Pulmonary artery endothelial cell (primary cell): ENCODE measurements at places on chromosomes 1 and 21. TPM values are rescaled to one million over a fixed set of nuclear protein-coding genes. Genes with fewer than 3 reads are reported as not detected.

GREM2 gene
- not detected in 2 replicates for total RNA-seq

KISS1 gene
- 0.67 and 0.79 TPM in 2 replicates for total RNA-seq

KRTAP10-8 gene
- not detected in 2 replicates for total RNA-seq

ZC3H11A gene
- 98.7 and 107 TPM in 2 replicates for total RNA-seq

SPRR1A gene
- not detected in 2 replicates for total RNA-seq

LCE3E gene
- total RNA-seq = not detected in 2 replicates

PRRC2C gene
- 58.1 and 72.6 TPM in 2 replicates for total RNA-seq

KRTAP21-1 gene
- not detected in 2 replicates for total RNA-seq

MOB3C gene
- total RNA-seq = 7.5 and 8.1 TPM in 2 replicates

CPT2 gene
- 10.4 and 10.9 TPM in 2 replicates for total RNA-seq

NBPF20 gene
- total RNA-seq = 2.2 and 4.1 TPM in 2 replicates

VWA5B1 gene
- total RNA-seq = not detected in 2 replicates

PLA2G2D gene
- not detected in 2 replicates for total RNA-seq

FCRL2 gene
- not detected in 2 replicates for total RNA-seq

VSIG8 gene
- not detected in 2 replicates for total RNA-seq

RNASEL gene
- 2.2 and 5.0 TPM in 2 replicates for total RNA-seq

KLHDC8A gene
- not detected in 2 replicates for total RNA-seq

RGS18 gene
- under 0.01 and 0.04 TPM in 2 replicates for total RNA-seq

BSND gene
- total RNA-seq = not detected in 2 replicates

VCAM1 gene
- 13.8 and 37.1 TPM in 2 replicates for total RNA-seq

OPTC gene
- total RNA-seq = not detected in 2 replicates

PDE9A gene
- total RNA-seq = 0.13 TPM in 1 of 2 replicates, not detected in the other

ATAD3C gene
- total RNA-seq = 0.20 TPM in 1 of 2 replicates, not detected in the other

LORICRIN gene
- not detected in 2 replicates for total RNA-seq

ZFP69B gene
- total RNA-seq = 2.6 and 2.8 TPM in 2 replicates

CCDC185 gene
- not detected in 2 replicates for total RNA-seq

PIK3CD gene
- 5.4 and 5.7 TPM in 2 replicates for total RNA-seq

FBXO2 gene
- 1.1 TPM in 2 replicates for total RNA-seq

SV2A gene
- 5.7 and 6.3 TPM in 2 replicates for total RNA-seq

SIK1 gene
- total RNA-seq = 0.59 and 1.2 TPM in 2 replicates

UBASH3A gene
- total RNA-seq = not detected in 2 replicates

TEX38 gene
- total RNA-seq = not detected in 2 replicates

S100A7A gene
- total RNA-seq = not detected in 2 replicates

OVAAL gene
- total RNA-seq = not detected in 2 replicates

CFHR1 gene
- total RNA-seq = 0.07 TPM in 1 of 2 replicates, not detected in the other

C1orf53 gene
- total RNA-seq = 1.5 and 4.0 TPM in 2 replicates

RPS6KA1 gene
- 12.8 and 13.5 TPM in 2 replicates for total RNA-seq

ZNF436 gene
- 15.2 and 21.1 TPM in 2 replicates for total RNA-seq

SLC35F3 gene
- total RNA-seq = not detected in 2 replicates

PEA15 gene
- 75.1 and 145 TPM in 2 replicates for total RNA-seq

SH2D1B gene
- not detected in 2 replicates for total RNA-seq

LCE2B gene
- not detected in 2 replicates for total RNA-seq

C1orf87 gene
- total RNA-seq = not detected in 2 replicates

RASSF5 gene
- total RNA-seq = 0.25 and 0.26 TPM in 2 replicates

CCDC181 gene
- 0.74 and 0.86 TPM in 2 replicates for total RNA-seq

ADORA3 gene
- not detected in 2 replicates for total RNA-seq

NFASC gene
- not detected in 2 replicates for total RNA-seq

TAS1R1 gene
- 0.07 TPM in 1 of 2 replicates, not detected in the other for total RNA-seq

BTBD19 gene
- total RNA-seq = 6.6 and 6.8 TPM in 2 replicates

KIF2C gene
- 26.0 and 38.3 TPM in 2 replicates for total RNA-seq

SLC45A1 gene
- 0.78 and 1.2 TPM in 2 replicates for total RNA-seq

LAD1 gene
- not detected in 2 replicates for total RNA-seq
